SK-N-SH (cell line): ENCODE measurements at places on chromosomes 13 and 19.
A peak's percentile ranks its signal among the peaks of the same experiment; 100 is the strongest.

- no peak for DNase-seq
Measured at GRCh38 chr13:112242777-112243176, 133.4 kb upstream of the SPACA7 start.

DNA sequence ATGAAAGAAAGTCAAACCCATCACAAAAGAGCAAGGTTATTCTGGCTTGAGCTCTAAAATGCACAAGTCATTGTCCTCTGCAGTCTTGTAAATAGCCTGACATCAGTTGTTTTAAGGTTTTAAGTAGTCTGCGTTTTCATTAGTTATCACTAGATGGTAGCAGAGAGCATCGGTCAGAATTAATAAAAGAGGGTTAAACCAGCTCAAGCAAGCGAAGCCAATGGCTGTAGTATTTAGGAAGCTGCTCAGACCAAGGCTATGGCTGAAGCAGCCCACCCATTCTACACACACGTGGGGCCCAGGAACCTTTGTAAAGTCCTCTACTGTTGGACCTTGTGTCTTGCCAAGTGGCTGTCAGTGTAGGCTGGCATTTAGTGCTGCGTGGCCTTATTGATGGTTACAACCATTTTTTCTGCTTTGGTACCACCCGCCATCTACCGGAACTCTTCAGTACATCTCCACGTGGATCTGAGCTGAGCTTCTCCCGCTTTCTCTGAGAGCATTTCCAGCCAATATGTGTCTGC lies 13.3 kb upstream of the ZNF57 start:
- peak; percentile 78 for DNase-seq

DNA sequence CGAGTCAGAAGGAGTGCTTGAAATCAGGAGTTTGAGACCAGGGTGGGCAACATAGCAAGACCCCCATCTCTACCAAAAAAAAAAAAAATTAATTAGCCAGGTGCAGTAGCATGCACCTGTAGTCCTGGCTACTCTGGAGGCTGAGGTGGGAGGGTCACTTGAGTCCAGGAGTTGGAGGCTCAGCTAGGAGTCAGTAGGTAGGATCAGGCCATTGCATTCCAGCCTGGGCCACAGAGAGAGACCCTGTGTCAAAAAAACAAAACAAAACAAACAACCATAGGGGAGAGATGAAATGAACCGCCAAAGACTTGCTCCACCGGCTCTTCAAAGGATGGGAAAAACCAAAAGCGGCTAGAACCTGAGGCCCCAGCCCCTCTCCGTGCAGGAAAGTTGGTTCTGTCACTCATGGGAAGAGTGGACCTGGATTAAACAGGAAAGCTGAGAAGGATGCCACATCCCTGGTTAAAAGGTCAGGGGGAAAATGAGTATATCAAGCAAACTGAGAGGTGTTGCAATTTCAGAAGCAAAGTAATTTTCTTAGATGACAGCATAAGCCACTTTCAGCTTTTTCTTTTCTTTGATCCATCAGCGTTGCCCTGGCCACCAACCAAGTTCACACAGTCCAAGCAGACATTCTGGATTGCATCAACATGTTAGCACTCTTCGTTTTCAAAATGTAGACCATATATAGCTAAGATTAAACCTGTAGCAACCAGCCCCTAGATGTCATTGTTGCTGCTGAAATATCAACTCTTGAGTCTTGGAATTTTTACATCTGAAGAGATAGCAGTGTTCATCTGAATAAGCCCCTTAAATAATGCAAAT lies 8.9 kb upstream of the ZNF507 start:
- no peak for DNase-seq

DNA sequence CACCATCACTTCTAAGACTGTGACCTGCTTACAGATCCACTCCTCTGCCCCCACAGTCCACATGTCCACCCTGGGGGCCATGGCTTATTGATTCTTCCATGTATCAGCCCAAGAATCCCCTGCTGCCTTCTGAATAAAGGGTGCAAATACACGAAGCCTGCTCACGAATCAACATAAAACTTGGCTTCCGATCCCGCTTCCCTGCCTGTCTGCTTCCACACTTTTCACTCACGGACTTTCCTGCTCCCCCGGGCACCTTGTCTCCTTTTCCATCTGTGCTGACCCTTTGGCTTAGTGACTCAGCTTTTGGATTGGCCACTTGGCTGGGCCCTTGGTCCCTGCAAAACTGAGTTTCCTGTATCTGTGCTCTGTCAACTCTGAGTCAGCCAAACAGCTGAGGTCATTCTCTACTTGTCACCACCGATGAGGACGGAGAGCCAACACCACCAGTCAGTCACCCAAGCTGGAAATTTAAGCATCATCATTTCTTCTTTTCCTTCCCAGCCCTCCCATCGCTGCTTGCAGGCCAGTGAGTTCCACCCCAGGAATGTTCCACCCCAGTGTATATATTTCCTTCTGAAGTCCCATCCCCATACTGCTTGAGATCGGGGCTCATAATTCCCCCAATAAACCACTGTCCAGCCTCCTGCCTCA lies 11.4 kb upstream of the USP12 start:
- no peak for DNase-seq

DNA sequence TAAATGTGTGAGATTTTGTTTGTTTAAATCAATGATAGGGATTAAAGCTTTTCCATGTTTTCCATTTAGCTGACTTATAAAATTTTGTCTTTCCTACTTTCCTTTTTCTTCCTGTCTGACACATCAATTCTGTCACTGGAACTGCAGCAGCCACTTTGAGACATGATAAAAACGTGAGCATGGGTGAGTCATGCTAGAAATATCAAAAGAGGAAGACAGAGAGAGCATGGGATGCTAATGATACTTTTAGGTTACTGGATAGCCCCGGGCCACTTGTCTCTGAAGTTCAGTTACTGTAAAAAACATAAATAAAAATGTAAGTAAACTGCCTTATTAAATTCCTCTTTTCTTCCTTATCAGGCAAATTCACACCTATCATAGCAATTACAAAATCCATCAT lies 1332.0 kb upstream of the PCDH20 start:
- no peak for DNase-seq
